ENCODE measurements at places on chromosomes 16 and 17. TPM values are rescaled to one million over a fixed set of nuclear protein-coding genes. Genes with fewer than 3 reads are reported as not detected.

The SLC25A19 gene
- 8.8 TPM for total RNA-seq

The SCARF1 gene
- 4.6 TPM for total RNA-seq

The RNF222 gene
- not detected for total RNA-seq

The AKTIP gene
- 55.4 TPM for total RNA-seq

The ETV4 gene
- total RNA-seq = 0.46 TPM

The DYNLRB2 gene
- 9.5 TPM for total RNA-seq

The KCNG4 gene
- total RNA-seq = not detected

The DHRS7B gene
- 15.2 TPM for total RNA-seq

The NOXO1 gene
- total RNA-seq = 1.2 TPM

The PLA2G10 gene
- total RNA-seq = not detected

The SERPINF2 gene
- total RNA-seq = not detected

The TNFRSF17 gene
- total RNA-seq = 3.9 TPM

The PRR11 gene
- 2.5 TPM for total RNA-seq

The CMTM2 gene
- not detected for total RNA-seq

The KRT12 gene
- total RNA-seq = not detected

The ABCC12 gene
- total RNA-seq = 0.46 TPM

The DGKE gene
- 36.4 TPM for total RNA-seq

The SHISA6 gene
- total RNA-seq = 11.8 TPM

The MAP2K6 gene
- total RNA-seq = 26.3 TPM

Measured in diencephalon (tissue), 1 donor.